Activated naive CD8-positive, alpha-beta T cell treated with anti-CD3 and anti-CD28 coated beads, Interleukin-2, amount 50 U/mL, for 16 hours (primary cell): ENCODE measurements at places on chromosomes 3 and 15.

- DNase-seq: no peak
These were observed 81.7 kb downstream of the CD47 start for GRCh38 chr3:108008931-108009639.

DNA sequence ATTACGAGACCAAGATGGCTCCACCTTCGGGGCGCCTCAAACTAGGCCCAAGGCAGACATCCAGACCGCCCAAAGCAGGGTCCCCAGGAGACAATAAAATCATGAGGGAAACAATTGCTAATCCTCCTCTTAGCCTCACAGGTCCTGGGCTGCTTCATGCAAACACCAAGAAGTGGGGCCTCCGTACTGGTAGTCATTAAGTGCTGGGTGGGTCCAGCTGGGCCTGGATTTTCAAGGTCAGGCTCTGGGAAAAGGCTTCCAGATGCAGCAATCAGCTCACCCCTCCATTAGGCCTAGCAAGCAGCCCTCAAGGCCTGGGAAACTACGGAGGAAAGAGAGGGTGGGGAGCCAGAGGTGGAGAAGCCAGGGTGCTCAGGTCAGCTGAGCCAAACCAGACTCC lies 634 bp downstream of the FBXL22 start:
- DNase-seq: no peak

GRCh38 chr3:1404270-1404962 lies 311.6 kb downstream of the CNTN6 start:
- DNase-seq: no peak

GRCh38 chr15:56736881-56737707 lies 3.8 kb upstream of the ZNF280D start:
- no peak for DNase-seq

DNA sequence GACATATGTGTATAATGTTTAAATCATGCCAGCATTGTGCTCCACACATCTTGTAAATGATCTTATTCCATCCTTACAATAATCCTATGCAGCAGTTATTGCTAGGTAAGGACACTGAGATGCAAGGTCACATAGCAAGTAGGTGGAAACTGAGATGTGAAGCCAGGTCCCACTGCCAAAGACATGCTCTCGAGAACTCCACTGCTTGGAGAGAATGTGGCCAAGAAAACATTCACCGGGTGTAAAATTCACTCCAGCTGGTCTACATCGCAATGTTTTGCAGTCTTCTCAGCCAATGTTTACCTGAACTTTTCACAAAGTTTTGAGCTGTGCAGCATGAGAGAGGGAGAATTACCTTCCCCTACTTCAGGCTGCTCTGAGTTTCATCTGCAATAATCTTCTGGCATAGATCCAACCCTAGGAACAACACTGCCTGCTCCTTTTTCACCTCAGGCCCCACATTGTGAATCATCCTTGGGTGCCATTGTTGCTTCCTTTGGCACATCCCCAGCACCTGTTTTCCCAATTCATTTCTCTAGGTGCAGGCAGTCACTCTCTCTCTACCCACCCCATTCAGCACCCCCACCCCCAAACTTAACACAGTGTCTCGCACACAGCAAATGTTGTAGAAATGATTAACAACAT lies 53.5 kb upstream of the PRTG start:
- no peak for DNase-seq

DNA sequence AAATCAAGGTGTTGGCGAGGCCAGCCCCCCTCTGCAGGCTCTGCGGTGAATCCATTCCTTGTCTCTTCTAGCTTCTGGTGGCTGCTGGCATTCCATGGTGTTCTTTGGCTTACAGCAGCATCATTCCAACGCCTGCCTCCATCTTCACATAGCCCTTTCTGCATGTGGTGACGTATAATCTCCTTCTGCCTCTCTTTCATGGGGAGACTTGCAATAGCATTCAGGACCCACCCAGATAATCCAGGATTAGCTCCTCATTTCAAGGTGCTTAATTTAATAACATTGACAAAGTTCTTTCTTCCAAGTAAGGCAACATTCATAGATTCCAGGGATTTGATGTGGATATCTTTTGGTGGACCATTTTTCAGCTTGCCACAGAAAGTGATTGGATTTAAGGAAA lies 35.8 kb downstream of the ISG20 start:
- DNase-seq: no peak

DNA sequence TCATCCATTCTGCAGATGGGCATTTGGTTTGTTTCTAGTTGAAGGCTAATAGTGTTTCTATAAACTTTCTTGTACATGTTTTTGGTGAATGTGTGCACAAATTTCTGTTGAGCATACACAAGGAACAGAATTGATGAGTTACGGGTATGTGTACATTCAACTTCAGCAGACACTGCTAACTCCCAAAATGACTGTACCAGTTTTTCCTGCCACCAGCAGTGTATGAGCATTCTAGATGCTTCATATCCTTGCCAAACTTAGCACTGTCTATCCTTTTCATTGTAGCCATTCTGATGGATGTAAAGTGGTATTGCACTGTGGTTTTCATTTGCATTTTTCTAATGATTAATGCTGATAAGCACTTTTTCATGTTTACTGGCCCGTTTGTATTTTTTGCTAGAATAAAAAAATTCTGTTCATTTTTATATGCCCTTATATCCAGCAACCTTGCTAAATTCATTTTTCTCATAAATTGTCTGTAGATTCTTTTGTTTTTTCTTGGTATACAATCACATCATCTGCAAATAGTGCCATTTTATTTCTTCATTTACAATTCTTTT lies 110.2 kb downstream of the ATP1B3 start:
- DNase-seq: no peak

- DNase-seq: no peak
These were observed 482.7 kb upstream of the ADAMTS9 start for GRCh38 chr3:65170390-65171042.

GRCh38 chr3:190319660-190320059 lies 2.6 kb downstream of the CLDN1 start:
- DNase-seq: peak; percentile 57

GRCh38 chr15:70556151-70556741 lies 207.1 kb downstream of the UACA start:
- DNase-seq: no peak

- no peak for DNase-seq
These were observed 74.1 kb upstream of the POMGNT2 start for GRCh38 chr3:43180027-43180426.

DNA sequence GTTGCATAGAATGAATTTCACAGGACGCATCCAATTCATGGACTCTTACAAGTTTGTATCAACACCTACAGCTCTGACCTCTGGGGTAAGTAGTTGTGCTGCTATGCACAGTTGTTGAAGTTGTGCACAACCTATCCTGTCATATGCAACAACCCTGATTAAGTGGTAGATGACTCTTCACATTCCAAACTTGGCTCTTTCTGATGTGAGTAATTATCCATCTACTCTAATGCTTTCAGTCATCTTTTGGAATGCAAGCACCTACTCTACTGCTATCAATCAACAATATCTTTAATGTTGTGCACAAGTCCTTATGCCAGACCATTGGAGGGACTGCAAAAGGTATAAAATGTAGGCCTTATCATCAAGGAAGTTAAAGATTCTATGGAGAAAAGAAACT lies 921.4 kb downstream of the MCTP2 start:
- no peak for DNase-seq

DNA sequence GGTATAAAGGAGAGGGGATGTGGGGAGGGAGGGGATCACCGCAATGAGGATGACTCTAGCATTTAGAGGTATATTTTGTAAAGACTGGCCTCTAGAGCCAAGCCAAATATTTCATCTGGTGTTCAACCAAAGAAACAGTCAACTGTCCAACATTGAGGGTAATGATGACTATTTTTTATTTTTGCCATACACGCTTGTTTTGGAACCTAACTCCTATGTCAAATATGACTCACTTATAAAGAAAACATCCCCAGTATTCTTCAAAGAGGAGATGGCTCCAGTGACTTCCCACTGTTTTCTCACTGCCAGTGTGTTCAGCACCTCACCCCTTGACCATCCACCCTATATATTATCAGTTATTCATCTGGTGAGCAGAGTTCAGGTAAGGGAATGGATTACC lies 77.3 kb downstream of the WNT5A start:
- no peak for DNase-seq

- no peak for DNase-seq
These were observed 15.7 kb downstream of the CHST13 start for GRCh38 chr3:126539558-126540250.

DNA sequence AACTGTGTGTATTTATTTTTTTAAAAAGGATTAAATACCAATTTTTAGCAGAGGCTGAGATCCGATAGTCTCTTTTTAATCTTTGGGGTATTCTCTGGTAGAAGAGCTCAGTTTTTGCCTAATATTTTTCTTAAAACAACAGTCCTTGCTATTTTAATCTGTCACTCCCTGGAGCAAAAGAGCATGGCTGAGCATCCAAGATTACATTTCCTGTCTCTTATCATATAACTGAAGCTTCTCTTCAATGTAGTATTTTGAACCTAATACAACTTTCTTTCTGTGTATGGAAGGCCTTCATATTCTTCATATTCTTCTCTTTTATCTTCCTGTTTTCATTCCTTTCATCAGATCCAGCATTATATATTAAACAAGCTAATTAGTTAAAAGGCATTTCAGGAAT lies 293.7 kb downstream of the NSUN3 start:
- DNase-seq: no peak

DNA sequence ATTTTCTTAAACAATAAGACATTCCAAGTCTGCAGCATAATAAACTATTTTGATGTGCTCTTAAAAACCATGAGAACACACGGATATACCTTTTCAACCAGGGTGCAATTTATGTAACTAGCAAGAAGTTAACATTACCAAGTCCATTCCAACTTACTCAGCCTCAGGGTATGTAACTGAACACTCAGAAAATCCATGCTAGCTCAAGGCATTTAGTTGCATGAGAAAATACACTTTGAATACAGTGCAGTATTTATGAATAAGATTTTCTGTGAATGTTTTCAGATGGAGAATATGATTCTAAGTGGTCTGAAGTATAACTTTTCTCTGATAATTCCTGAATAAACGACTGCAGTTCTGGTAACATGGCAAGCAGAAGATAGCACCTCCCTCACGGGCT lies 124.3 kb downstream of the SNRK start:
- no peak for DNase-seq

DNA sequence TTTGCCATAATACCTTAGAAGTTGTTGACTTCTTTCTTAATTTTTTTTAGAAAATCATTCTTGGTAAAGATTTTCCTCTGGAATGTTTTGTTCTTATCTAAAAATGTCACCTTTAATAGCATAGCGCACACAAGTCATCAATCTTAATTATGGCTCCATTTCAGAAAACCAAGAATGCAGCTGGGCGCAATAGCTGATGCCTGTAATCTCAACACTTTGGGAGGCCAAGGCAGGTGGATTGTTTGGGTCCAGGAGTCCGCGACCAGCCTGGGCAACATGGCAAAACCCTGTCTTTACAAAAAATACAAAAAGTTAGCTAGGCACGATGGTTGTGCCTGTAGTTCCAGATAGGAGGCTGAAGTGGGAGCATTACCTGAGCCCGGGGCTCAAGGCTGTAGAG lies 125.6 kb upstream of the EOMES start:
- DNase-seq: no peak

DNA sequence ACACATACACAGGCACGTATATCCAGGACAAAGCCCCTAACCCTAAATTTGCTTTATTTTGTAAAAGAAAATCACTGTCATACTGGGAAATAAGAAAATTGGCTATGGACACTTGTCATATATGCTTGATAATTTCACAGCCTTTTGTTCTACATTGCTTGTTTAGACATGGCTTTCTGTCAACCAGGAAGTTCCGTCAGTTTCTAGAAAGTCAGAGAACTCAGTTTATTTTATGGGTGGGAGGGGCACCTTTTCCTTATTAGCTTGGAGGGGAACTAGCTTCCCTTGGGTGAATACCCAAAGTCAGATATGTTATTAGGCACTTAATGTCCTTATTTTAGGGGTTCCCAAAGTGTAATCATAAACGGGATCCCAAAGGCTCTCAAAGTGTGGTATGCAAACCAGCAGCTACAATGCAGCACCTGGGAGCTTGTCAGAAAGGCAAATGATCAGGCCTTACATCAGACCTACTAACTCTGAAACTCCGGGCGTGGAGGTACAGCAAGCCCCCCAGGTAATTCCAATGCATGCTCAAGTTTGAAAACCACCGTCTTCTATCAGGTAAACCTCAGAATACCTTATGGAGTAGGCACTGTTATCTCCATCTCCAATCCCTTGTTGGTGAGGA lies 50.1 kb downstream of the CADPS start:
- DNase-seq: no peak

DNA sequence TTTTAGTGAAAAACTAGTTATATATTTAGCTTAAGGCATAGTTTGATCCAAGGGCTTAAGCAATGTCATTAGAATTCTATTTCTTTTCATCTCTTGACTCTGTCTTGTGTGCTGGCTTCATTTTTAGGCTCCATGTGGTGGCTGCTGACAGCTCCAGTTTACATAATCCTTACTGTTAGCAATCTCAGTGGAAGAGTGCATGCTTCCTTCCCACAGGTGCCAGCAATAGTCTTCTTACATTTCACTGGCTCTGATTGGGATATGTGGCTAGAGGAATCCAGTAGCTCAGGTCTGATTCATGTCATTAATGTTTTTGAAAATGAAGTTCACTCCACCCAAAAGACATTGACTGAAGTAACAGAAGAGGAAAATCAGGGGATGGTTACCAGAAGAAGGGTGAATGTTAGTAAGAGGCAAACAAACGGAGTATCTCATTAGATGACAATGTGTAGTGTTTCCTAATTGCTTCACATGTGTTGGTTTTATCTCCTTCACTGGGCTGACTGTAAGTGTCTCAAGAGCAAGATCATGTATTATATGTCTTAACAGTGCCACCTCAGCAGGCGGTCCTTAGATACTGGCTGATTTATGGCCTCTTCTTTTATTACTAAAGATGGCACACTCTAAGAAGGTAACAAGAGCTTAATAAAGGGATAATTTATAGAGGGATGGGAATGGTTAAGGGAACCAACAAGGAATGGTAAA lies 25.6 kb upstream of the TCF12 start:
- no peak for DNase-seq

- no peak for DNase-seq
These were observed 36.3 kb downstream of the UBE2E2 start for GRCh38 chr3:23239211-23240068.

DNA sequence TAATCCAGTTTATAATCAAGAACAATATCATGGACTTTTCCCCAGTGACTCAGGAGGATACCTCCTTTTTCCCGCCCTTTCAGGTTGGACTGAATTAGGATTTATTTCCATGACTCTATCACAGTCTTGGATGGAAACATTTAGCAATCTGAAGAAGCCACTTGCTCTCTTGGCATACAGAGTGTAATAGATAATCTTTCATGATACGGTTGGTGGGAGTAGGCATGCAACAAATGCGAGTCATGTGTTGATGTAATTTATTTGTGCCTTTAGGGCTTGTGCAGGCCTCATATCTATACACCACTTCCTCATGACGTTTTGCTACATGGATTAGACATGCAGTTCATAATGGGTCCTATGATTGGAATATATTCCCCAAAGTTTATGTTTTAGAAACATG lies 54.2 kb upstream of the MCTP2 start:
- no peak for DNase-seq

DNA sequence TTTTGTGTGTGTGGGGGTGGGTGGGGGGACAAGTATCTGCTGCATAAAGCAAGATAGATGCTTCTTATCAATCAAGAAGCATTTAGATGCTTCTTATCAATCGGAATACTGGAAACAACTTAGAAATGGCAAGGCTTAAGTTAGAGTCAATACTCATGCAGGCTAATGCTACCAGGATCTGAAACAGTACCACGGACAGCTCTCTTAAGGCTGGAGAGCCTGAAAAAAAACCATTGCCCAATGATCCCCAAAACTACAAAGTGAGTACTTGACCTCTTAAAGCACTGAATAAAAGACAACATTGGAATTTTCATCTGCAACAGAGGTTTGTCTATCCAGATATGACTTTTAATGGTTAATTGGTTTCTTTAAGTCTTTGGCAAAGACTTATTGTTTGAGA lies 262.3 kb downstream of the GAP43 start:
- no peak for DNase-seq
